ENCODE measurements at places on chromosomes 7 and 10.

- peak; percentile 67 for DNase-seq
These were observed 28.2 kb downstream of the IL15RA start for GRCh38 chr10:5949009-5949759.

- peak; percentile 25 for DNase-seq
These were observed 232.2 kb downstream of the KIAA1217 start for GRCh38 chr10:24440817-24441797.

- peak; percentile 80 for DNase-seq
These were observed 116.2 kb upstream of the LAMB4 start for GRCh38 chr7:108246227-108246837.

DNA sequence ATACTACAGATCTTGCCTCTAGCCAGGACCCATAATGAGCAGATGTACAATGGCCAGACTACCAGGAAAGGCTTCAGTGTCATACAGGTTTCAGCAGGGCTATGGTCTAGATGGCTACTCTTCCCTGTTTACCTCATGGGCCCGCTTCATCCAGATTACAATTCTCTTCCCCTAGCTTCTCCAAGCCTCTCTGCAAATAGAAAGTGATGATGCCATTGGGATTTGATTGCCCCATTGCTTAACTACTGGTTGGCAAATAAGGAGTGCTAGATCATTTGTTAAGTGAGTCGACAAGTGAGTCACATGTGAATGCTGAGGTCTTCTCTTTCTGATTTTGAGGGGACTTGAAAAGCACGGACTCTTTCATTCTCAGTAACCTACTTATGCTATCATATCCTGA, 361.5 kb upstream of the LRRTM3 start:
- no peak for DNase-seq

DNA sequence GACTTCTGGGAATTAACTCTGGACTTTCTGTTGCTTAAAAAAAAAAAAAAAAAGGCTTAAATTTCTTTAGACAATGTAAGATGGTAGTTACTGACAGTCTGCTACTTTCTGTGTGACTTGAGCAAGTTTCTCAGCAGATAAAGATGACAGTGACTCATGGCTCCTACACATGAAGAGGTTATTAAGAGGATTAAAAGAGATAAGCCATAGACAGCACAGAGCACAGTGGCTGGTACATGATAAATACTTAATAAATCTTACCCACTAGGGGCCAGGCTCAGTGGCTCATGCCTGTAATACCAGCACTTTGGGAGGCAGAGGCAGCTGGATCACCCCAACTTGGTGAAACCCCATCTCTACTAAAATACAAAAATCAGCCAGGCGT, 174.8 kb downstream of the JAZF1 start:
- DNase-seq: no peak

- no peak for DNase-seq
These were observed 302.2 kb upstream of the CACNA2D1 start for GRCh38 chr7:82745820-82746219.

- DNase-seq: no peak
These were observed 84.2 kb downstream of the ANK3 start for GRCh38 chr10:60305380-60305892.

DNA sequence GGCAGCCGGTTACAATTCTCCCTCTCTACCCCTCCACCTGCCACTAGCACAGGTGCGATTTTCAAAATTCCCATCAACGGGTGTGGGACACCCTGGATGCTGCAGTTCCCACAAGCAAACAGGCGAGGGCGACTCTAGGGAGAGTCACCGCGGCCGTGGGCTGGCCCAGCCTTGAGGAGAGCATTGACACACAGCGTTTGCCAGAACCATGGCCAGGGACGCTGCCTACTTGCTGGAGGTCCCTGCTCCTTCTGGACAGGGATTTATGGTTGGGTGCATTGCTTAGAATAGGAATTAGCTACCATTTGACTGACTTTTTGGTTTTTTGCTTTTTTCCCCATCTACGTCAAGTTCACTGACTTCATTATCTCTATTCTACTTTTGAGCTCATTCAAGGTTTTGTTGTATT, 19.0 kb upstream of the CLDN4 start:
- peak; percentile 79 for DNase-seq

DNA sequence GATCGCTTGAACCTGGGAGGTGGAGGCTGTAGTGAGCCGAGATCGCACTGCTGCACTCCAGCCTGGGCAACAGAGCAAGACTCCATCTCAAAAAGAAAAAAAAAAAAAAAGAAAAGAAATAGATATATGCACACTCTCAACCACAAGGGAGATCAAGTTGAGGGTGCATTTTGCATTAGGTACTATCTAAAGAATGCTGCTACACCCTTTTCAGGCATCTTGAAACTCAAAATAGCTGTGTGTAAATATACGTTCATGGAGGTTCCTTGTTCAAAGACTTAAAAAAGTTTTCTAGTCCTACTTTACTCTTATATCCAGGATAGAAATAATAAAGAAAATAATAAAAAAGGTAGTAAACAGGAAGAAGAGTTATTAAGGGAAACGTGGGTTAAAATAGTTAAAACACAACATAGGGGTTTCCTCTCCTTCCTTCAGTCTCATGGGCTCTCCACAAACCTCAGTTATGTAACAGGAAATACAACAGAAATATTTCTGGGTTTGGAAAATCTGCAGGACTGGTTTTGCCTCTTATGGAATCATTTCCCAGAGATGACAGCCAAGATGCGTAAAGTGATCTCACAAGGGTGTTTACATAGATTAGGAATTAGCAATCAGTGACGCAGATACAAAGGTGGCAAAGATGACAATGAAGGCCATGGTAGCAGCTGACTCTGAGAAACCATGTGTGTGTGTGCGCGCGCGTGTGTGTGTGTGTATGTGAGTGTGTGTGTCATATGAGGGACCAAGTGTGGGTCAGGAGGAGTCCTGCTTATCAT, 15.1 kb downstream of the STEAP4 start:
- DNase-seq: no peak

DNA sequence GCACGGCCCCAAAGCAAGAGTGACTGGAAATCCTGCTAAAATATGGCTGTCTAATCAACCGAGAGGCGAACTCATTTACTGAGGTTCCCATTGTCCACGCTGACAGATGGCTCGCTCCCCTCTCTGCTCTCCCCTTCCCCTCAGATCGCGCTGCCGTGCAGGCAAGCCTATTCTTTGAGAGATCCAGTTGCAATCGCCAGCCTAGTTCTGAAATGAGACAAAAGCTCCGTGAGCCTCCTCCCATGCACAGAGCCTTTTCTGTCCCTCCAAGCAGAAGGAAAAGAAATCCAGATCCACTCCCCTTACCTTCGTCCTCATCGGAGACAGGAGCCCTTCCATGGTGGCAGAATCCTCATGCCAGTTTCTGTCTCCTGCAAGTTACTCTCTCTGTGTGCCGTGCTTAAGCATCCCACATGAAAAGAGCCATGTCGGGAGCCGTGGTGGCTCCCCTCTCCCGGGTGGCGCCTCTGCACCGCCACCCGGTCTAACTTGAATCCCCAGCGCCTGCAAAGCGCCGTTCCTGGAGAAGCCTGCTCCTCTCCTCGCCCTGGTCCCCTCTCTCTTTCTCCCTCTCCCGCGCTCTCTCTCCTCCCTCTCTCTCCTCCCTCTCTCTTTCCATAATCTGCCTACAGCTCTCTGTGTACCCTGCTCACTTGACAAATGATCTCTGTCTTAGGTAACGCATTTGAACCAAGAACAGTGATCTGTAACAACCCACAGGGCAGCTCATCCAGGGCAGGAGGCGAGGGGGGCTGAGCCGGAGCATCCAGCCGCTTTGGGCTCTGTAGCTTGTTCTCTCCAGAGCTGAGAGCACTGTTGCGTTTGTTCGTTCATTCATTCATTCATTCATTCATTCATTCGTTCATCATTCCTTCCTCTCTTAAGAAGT, 156.8 kb downstream of the FRMD4A start:
- DNase-seq: peak; percentile 53

- peak; percentile 87 for DNase-seq
These were observed 40.2 kb upstream of the PROSER2 start for GRCh38 chr10:11782793-11783557.

DNA sequence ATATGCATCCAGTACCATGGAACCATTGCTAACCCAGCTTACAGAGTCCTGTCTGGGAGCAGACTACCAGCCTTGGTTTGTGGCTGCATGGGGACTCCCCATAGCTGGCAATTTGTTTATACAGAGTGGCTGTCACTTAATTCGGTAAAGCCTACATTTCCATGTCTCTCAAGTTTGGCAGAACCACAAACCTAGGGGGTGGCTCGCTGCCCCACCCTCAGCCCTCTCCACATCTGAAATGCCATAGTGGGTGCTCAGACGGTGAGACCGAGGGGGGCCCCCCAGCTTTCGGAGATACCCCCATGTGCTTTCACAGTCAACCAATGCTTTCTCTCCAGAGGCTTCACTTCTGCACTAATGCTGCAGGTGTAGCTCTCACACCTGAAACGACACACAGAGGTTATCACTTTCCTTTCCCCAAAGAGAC, 75.5 kb upstream of the KAT6B start:
- DNase-seq: no peak

DNA sequence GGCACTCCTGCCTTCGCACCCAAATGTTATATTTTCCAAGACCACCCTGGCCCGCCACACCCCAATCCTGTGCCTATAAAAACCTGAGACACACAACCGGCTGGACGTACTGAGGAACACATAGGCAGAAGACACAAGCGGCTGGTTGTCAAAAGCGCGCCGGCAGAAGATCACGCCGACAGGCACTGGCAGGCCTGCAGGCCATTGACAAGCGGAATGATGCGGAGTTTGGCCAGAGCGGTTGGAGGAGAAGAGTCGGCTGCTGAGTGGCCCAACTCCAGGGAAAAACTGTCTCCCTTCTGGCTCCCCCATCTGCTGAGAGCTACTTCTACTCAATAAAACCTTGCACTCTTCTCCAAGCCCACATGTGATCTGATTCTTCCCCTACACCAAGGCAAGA, 39.7 kb upstream of the SAMD8 start:
- DNase-seq: no peak
